ENCODE measurements at places on chromosomes 16 and 17.
A peak's percentile ranks its signal among the peaks of the same experiment; 100 is the strongest.

- no peak for DNase-seq
Observed at GRCh38 chr17:78240839-78241238, 9.4 kb downstream of the TMEM235 start.

GRCh38 chr16:60142619-60143347 is 1408.7 kb upstream of the GOT2 start:
- no peak for DNase-seq

DNA sequence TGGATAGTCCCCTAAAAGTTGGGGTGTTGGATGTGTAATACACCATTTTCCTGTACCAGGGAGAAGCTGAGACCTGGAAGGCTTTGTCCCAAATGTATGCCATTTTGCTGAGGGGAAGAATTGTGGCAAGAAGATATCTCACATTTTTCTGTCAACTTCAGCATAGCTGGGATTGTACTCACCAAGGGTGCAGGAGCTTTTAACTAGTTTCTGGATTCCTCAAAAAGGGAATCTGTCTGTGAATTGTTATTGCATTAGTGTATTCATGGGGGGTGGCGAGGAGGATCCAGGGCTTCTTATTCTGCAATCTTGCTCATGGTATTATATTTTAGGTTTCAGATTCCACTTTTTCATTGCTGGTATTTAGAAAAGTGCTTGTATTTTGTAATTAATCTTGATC is 208.2 kb upstream of the MYOCD start:
- no peak for DNase-seq

DNA sequence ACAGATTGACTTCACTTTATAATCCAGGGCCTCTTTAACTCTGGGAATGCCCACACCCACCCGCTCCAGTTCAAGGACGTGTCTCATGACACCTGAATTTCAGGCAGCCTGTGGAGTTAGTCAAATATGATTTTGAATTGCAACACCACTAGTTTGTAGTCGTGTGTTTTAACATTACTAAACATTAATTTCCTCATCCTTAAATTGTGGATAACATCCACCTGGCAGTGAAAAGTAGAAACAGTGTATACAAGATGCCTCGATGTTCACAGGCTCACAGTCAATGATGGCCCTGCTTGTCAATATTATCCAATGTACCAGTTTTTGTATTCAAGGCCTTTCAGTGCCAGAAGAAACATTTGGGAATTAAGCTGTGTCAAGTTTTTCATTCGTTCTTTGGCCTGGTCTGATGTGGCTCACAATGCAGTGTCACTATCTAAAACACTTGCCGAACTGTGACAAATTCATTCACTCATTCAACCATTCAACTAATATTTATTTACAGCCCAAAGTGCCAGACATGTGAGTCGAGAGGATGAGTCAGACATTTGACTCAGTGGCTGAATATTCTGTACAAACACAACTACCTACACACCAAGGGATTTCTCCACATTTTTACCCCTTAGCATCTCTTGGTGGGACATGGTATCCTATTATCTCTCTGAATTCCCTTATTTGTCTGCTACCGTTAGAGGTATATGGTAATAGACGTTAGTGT is 1.4 kb downstream of the MEIOB start:
- no peak for DNase-seq

DNA sequence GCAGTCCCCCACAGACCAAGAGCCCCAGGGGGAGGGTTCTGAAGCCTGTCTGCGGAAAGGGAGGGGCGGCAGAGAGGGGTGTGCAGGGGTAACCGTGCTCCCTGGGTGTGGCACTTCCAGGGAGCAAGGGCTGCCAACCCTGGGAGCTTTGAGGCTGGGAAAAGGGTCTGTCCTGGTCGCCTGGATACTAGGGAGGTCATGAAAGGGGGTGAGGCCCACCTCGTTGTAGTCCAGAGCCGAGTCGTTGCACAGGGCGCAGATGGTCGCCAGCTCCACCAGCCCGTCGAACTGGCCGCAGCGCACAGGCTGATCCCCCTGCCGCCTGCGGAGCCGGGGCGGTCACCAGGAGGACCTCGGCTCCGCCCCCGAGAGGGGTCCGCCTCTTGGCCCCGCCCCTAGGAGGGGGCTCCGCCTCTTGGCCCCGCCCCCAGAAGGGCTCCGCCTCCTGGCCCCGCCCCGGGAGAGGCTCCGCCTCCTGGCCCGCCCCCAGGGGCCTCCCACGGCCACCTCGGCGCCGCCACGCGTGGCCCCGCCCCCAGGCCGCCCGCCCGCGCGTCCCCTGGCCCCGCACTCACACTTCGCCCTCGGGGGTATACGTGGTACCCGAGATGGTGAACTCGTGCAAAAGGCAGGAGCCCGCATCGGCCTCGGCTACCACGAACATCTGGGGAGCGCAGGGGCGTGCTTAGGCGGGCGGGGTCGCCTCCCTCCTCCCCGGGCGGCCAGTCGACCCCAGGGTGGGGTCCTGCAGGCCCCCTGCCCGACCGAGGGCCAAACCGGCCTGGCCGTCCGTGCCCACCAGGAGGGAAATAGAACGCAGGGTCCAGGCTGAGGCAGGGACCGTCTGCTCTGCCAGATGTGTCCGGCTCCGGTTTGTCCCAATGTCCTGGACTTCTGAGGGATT is 19.5 kb downstream of the ATP2A3 start:
- DNase-seq = peak; percentile 42

- no peak for DNase-seq
Observed at GRCh38 chr17:29066606-29067005, 23.7 kb downstream of the PIPOX start.

DNA sequence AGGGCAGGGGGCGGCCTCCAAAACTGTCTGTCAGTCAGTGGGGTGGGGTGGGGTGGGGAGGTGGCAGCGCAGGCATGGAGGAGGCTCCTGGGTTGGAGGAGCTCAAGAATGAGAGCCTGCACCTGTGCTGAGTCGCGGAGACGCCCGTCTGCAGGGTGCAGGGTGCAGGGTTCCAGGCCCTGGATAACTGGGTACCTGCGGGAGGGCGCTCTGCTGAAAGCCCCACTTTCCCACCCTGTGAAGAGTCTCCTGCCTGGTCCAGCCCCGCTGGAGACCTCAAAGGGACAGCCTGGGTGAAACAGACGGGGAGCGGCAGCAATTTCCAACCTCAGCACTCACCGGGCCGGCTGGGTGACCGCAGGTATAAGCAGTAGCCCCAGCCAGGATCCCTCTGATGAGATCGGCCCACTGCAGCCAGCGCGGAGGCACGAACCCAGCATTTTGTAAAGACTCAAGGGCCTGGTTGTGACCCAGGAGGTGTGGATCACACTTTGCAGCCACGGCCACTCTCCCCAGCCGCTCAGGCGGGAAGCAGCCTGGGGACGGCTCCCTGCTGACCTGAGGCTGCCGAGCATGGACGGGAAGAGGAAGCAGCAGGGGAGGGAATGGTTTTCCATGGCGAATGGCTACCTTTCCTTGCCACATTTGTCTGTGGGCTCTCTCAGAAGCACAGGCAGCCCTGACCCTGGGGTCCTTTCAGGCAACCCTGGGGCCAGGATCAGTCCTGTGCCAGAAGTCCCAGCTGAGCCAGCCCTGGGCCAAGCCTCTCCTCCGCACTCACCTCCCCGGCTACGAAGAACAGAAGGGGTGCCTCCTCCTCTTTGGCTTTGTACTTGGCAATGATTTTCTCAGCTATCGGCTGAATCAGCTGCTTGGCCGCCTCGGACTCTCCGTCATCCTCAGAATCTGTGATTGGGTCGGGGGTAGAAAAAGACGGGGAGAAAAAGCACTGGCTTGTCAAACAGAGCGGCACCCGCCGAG is 21.0 kb downstream of the MRM3 start:
- no peak for DNase-seq

DNA sequence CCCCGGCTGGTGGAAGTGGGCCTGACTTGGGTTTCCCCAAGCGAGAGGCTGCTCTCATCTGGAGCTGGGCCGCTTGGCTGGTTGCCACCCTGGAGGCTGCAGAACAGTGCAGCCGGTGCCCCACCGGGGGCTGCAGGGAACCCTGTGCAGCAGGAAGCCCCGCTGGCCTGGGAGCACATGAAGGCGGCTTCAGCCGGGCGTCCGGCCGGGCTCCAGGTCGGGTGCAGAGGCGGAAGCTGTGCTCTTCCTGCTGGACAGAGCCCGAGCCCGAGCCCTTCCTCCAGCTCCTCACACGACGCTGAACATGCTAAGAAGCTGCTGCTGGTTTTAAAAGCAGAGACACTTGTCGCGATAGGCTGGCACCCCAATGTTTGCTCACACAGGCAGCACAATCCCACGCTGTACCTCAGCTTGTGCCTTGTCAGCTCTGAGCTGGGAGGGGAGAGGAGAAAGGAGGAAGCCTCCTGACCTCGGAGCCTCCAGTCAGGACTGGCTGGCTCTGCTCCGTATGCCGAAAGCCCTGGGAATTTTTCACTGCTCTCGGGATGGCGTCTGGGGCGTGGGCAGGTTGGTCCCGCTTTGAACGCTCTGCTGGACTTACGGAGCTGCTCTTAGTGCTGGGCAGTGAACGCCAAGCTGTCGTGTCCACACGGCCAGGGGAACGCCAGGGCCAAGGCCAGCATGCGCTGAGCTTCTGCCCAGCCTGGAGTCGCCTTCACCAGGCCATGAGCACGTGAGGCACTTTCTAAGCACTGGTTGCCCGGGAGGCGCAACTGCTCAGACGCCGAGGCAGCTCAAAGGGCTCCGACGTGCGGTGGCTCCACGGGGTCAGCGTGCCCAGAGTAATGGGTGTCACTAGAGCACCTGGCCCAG is 8.8 kb downstream of the CDK5R1 start:
- DNase-seq = no peak

DNA sequence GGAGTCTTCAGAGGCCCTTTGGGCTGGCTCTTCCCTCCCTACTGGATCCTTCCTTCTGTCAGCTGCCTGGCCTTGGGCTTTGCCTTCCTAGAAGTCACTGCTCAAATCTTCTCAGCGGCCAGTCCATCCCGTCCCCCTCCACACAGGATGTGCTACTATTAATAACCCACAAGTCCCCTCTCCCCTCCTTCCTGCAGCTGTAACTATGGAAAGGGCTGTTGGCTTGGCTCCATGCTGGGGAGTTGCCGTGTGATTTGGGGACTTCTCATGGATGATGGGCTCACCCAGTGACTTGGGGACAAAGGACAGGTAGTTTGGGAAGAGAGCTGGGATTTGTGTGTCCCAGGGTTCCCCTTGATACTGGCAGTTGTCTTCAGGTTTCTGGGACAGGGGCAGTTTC is 19.4 kb downstream of the TMEM94 start:
- no peak for DNase-seq

DNA sequence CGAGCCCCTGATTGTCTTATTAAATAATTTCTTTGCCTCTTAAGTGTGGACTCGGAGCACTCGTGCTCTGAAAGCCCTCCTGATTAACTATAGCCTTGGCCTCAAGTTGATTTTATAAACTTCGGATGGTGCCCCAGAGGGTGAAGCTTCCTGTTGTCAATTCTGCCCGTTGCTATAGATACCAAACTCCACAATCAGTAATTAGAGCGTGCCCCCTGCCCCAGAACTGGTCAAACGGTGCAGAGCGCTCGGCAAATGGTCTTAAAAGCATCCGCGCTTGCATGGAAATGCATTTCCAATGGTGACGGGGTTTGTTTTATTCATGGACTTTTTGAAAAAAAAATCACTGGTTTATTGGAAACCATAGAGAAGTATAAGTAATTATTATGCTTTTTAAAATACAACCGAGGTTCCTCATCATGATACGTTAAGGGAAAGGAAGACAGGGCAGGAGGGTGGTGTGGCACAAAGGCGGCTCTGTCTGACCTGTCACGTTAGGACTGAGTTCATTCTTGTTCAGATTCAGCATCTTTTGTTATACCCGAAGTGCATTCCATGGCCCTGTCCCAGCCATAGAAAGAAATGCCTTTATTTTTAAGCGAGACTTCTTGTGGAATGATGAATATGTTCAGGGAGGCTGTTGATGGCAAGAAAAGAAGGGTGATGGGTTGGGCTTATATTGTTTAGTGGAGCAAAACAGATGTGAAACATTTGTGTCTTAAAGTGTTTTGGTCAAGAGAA is 476.4 kb downstream of the MAF start:
- DNase-seq = no peak

- DNase-seq = no peak
Observed at GRCh38 chr16:11955713-11956123, 9.3 kb upstream of the TNFRSF17 start.

- no peak for DNase-seq
Observed at GRCh38 chr16:27945233-27945973, 118.1 kb downstream of the GSG1L start.

- DNase-seq = no peak
Observed at GRCh38 chr17:66652840-66653507, 181.9 kb upstream of the CACNG5 start.
